Astrocyte of the cerebellum (primary cell): ENCODE measurements at places on chromosomes 7 and 10.

GRCh38 chr7:80277434-80278427, 143.1 kb downstream of the GNAI1 start:
- peak; percentile 79 for DNase-seq

- DNase-seq: no peak
These were observed 98.9 kb downstream of the MKI67 start for GRCh38 chr10:128027306-128027705.

DNA sequence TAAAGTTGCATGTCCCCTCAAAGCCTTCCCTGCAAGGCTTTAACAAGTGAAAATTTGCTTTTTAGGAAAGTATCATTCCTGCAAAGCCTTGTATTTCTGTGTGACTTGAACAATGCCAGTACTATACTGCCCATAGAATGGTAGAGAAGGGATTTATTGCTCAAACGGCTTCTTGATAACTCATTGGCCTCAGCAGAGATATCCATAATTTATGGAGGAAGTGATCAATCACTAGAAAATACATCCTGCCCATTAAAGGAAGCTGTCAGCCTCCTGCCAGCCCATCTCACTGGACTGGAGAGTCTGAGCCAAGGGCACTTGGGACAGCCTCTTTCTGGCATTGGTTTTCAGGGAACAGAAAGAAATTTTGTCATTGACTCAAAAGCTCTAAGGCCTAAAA, 152.6 kb downstream of the XPNPEP1 start:
- DNase-seq: no peak

DNA sequence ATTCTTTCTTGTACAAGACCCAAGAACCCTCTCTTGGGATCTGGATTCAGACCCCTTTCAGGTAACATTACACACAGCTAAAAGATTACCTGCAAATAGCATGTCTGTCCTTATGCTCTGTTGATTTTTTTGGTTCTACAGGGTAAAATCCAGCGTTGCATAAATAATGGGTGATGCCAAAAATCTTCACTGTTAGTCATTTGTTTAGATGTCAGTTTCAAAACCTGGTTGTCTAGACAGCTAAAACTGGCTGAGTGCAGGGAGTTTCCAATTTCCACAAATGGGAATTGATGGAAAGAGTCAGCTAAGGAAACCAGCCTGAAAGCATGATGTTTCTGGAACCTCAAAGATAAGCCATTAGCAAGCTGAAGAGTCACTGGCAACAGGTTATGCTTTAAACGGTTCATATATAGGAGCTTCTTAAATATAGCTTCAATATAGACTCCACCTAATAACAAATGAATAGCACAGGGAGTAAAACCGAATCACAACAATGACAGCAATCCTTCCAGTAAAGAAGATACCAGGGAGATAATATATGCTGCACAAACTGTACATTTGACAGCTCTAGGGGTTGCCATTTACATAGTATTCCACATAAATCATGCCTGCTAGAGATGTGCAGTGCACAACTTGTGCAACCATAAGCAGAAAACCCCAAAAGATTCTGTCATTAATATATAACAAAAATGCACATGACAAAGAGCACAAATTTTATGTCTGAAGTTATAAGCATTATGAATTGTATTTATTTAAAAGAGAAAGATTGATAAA, 20.4 kb downstream of the CCDC71L start:
- DNase-seq: no peak

GRCh38 chr7:57198801-57199200, 66.6 kb upstream of the ZNF479 start:
- DNase-seq: no peak

- no peak for DNase-seq
These were observed 2.4 kb upstream of the DENND10 start for GRCh38 chr10:119101366-119102098.

DNA sequence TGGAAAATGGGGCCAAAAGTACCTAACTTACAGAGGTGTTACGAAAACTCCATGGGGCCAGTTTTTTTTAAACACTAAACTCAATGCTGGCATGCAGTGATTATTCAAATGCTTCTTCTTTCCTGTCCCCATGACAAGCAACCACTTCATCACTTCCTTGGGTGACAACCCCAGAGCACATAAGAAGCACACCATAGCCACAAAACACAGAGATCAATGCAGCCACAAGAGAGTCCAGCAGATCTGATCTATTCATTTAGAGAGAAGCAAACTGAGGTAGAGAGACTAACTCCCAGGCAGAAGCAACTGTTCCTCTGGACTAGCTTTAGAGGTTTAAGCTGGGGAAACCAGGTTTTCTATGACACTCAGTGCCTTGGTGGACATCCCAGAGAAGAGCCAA, 180.0 kb downstream of the GRID1 start:
- no peak for DNase-seq

DNA sequence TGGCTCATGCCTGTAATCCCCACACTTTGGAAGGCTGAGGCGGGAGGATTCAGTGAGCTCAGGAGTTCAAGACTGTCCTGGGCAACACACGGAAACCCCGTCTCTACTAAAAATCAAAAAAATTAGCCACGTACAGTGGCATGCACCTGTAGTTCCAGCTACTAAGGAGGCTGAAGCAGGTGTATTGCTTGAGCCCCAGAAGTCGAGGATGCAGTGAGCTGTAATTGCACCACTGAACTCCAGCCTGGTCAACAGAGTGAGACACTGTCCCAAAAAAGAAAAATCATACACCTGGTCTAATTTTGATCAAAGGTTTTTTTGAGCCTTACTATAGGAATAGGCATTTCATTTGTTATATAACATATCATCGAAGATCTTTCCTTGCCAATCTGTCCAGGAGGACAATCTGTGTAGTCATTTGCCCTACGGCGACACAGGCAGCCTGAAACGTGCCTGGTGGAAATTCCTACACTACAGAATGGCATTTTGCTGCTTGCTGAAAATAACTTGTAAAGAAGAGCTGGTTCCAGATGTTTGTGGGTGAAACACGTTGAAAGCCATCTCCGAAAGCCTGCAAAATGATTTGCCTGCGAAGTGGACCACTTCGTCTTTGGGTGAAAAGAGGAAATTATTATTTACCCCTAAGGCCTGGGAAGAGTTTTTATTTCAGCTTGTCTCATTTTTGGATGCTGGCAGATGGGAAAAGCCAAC, 31.3 kb upstream of the GDI2 start:
- DNase-seq: no peak

GRCh38 chr7:101288439-101288838, 33.2 kb downstream of the IFT22 start:
- no peak for DNase-seq

GRCh38 chr7:91798425-91798824, 82.1 kb downstream of the MTERF1 start:
- DNase-seq: no peak

GRCh38 chr7:132430041-132430855, 146.0 kb downstream of the PLXNA4 start:
- DNase-seq: no peak

DNA sequence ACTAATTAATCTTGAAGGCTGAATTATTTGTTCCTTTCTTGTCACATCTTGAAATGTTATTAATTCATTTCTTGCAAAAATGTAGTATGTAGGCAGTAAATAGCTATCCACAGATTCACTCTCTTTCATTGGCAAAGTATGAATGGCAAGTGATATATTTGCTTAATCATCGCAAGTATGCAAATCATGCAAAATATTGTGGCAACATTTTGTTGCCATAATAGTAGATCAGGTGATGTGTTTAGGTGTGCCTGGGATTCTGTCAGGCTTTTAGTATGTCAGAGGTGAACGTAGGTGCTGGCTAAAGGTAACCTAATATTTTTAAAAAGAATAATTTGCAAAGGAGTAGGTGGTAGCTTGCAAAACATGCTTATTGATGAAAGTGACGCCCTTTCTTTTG, 5.9 kb downstream of the MAP3K8 start:
- DNase-seq: no peak

DNA sequence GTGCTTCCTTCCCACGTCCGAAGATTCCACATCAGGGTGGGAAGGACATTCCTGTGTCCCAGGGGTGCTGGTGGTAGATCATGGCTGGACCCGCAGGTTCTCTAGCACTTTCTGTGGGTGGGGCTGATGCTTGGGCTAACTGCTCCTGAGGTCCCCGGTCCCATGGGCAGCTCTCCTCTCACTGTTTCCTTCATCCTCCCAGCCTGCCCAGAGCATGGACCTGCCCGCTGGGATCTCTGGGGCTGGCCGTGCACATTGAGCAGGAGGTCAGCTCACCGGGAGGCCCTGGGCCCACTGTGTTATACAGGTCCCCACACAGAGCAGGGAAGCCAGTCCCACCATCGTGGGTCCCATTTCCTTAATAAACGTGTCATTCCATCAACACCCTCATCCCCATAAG, 502.3 kb downstream of the TCERG1L start:
- no peak for DNase-seq

DNA sequence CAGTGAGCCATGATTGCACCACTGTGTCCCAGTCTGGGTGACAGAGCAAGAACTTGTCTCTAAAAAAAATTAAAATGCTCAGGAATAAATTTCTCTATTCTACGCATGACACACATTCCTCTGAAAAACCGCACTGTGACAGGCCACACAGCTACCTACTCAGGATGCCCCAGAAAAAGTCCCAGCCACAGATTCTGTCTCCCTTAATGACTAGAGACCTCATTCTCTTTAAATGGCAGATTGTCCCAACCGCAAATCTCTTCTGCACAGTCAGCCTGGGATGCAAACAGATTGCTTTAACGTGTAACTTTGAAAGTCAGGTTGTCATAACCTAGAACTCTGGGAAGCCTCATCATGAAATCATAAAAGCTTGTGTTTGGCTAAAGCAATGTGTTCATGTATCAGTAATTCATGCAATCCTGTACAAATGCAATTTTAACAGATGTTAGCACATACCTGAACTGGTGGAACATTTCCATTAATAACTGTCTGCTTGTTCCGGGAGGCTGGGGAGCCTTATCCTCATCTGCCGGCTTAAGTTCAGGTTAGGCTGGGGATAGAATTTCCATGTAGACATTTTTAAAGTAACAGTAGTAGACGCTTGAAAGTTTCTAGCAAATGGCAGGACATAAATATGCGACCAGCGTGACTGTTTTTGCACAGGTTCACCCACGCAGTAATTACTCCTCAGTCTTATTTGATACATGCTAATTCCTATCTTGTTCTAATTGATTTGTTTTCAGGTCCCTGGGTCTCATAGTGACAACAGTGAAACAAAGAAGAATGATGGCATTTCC, 26.2 kb upstream of the MSRB2 start:
- no peak for DNase-seq

- no peak for DNase-seq
These were observed 38.3 kb upstream of the TUBB8 start for GRCh38 chr10:87177-88080.

DNA sequence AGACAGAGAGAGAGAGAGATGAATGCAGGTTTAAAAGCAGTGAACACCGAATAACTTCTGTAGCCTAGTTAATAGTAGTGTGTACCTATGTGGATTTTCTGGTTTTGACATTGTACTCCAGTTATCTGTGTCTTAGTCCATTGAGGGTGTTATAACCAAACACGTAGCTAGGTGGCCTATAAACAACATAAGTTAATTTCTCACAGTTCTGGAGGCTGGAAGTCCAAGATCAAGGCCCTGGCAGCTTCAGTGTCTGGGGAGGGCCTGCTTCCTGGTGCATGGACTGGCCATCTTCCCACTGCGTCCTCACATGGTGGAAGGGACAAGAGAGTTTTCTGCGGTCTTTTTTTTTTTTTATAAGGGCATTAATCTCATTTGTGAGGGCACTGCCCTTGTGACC, 23.5 kb downstream of the AOC1 start:
- DNase-seq: no peak

DNA sequence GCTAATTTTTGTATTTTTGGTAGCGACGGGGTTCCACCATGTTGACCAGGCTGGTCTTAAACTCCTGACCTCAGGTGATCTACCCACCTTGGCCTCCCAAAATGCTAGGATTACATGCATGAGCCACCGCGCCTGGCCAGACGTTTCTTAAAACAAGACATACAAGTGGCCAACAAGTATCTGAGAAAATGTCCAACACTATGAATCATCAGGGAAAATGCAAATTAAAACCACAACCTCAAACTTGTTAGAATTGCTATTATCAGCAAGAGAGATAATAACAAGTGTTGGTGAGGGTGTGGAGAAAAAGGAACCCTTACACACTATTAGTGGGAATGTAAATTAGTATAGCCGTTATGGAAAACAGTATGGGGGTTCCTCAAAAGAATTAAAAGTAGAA, 148.6 kb downstream of the SUGCT start:
- DNase-seq: no peak

DNA sequence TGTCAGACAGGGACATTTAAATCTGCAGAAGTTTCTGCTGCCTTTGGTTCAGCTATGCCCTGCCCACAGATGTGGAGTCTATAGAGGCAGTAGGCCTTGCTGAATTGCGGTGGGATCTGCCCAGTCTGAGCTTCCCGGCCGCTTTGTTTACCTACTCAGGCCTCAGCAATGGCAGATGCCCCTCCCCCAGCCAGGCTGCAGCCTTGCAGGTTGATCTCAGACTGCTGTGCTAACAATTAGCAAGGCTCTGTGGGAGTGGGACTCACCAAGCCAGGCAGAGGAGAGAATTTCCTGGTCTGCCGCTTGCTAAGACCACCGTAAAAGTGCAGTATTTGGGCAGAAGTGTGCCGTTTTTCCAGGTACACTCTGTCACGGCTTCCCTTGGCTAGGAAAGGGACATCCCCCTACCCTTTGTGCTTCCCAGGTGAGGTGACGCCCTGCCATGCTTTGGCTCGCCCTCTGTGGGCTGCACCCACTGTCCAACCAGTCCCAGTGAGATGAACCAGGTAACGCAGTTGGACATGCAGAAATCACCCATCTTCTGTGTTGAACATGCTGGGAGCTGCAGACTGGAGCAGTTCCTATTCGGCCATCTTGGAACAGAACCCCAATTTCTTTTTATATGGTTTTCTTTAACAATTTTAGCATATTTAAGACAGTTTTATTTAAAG, 28.4 kb upstream of the VWDE start:
- no peak for DNase-seq

DNA sequence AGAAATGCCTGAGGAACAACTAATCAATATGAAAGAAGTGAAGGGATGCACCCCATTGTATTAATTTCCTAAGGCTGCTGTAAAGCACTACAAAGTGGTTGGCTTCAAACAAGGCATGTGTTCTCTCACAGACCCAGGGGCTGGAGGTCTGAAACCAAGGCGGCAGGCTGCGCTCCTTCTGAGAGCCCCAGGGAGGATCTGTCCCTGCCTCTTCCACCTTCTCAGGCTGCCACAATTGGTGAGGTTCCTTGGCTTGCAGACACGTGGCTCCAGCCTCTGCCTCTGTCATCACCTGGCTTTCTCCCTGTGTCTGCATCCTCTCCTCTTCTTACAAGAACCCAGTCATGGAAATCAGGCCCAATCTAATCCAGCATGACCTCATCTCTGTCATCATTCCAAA, 110.1 kb downstream of the TNS3 start:
- DNase-seq: no peak

DNA sequence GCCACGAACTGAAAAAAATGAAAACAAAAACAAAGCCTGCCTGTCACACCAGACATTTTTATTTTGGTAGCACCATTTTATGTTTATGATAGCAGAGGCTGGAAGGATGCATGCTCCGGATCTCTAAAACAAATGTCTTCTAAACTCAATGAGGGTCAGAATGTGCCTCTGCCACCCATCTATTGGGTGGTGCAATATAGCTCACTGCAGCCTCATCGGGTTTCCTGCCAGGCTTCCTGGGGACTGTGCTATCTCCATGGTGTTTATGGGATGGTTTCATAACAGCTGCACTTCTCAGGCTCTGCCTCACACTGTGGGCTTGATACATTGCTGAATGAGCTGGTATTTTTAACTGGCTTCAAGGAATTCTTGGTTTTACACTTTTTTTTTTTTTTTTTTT, 94.4 kb downstream of the ITIH5 start:
- no peak for DNase-seq
